ENCODE measurements at places on chromosomes 11 and 22.

GRCh38 chr11:66713746-66714480 is 15.1 kb downstream of the SPTBN2 start:
- no peak for DNase-seq

DNA sequence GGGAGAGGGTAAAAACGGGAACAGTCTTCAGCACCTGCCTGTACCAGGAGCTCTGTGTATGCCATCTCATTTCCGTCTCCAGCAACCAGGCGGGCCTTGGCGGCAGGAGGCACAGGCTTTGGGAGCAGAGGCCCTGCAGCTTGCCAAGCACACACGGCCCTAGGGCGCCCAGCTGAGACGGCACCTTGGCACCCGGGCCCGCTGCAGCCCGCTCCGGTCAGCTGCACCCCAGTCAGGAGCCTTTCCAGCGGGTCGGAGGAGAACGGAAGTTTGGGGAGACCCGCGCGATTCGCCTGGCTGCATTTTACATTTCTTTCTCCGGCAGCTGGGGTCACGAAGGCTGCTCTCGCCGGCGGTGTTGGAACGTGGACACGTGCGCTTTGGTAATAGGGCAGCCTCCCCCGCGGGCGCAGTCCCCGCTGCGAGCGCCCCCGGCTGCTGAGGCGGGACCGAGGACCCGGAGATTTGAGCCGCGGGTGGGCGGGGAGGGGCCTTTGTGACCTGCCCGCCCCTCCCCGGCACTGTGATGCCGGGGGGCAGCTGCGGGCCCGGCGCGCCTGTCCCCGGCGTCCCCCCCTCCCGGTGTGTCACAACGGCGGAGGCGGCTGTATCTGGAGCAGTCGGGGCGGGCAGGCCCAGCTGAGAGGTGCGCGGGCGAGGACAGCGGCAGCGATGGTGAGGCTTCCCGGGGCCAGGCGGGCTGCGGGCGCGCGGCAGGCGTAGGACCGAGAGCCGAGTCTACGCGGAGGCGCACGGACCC is at the start of gene TUBA8:
TUBA8 (plus strand) TSS at position 616 of the 760 bp plus-strand sequence; CDS start at position 673, 57 bp downstream.
- peak; percentile 34 for DNase-seq

DNA sequence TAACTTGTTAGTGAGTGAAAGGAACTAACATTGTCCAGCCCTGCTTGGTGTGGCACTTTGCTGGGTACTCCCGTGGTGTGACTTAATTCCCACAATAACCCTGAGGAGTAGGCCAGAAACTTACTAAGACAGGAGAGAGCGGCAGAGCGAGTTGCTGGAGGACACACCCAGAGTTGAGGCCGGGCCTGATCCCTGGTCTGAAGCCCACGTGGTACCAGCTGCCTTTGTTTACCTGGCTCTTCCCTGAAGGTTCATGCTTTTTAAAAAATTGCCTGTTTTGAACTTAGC is 594 bp downstream of the MPST start:
- DNase-seq, result no peak

DNA sequence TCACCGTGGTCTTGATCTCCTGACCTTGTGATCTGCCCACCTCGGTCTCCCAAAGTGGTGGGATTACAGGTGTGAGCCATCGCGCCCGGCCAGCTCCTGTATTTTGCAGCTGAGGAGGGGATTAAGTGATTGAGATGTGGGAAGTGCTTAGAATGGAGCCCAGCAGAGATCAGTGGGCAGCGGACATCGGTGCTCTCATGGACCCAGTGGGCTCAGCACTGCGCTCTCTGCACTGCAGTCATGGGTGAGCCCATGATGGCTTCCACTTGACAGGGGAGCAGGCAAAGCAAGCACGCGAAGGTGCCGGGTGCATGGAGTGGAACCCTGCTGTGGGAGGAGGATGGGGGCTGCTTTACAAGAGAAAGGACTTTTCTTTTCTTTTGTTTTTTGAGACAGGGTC is 9.1 kb upstream of the CCDC88B start:
- DNase-seq, result no peak

DNA sequence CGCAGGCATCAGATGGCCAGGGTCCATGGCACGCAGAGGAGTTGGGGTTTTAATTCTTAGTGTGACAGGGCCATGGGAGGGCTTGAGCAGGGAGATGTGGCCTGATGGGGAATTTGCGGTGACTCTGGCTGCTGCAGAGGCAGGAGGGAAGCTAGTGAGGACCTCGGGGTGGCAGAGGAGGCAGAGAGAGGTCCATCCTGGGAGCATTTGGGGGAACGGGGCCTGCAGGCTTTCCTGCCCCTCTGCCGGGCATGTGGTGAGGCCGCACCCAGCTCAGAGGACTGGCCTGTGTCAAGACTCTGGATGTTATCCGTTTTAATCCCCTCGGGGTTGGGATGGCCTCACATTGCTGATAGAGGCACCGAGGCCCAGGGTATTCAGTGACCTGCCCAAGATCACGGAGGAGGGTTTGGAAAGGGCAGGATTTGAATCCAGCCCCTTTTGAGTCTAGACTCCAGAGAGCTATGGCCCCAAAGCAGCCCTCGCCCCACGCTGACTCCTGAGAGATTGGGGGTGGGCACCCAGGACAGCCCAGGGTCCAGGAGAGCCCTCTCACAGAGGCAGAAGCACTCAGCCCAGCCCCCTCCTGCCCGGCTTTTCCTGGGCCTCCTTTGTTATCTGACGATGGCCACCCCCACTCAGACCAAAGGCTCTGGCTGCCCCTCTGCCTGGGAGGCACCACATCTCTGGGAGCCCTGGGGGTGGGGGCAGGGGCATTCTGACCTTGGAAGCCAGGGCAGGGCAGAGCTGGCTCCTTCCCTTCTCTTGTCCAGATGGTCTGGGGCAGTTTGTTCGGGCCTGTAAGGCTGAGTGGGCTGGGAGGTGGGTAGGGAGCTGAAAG is 13.9 kb downstream of the MGAT3 start:
- no peak for DNase-seq

- no peak for DNase-seq
Observed at GRCh38 chr22:43291381-43291780, 51.8 kb downstream of the SCUBE1 start.

GRCh38 chr11:81104051-81104450 is 1629.6 kb downstream of the FAM181B start:
- no peak for DNase-seq

DNA sequence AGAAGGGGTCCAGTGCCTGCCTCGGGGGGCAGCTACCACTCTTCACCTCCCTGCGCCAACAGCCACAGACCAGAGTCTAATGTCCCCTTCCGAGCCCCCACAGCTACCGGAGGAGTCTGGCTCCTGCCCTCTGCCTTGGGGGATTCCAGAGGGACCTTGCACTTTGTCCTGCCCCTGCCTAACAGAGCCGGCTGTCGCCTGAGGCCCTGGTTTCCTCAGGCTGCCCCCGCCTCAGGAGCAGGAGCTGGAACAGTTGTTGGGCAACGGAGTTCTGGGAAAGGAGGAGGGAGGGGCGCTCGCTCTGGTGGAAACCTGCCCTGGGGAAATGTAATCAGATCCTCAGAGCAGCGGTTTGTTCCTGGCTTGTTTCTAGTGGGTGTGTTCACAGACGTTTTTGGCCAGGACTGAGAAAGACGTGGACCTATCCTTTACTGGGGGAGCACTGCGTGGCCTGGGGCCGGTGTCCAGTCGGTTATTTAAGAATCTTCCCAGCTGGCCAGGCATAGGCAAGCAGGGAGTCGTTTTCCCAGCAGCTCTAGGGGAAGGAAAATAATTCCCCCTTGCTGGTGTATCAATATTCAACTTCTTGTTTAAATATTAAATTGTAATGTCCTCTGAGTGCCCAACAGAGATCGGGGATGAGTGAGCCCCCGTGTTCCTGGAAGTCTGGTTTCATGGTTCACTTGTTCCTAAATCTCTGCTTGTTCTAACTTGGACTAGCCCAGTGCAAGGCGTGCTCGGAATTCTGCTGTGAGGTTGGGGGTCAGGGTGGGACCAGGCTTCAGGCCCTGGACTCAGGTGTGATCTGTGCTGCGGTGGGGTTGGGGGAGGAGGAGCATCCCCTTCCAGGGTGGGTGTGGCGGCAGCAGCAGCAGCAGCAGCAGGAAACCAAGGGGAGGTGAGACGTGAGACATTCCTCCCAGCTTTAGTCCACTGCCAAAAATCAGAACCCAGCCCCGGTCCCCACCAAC is 32.1 kb downstream of the A4GALT start:
- DNase-seq, result peak; percentile 89

- DNase-seq, result no peak
Observed at GRCh38 chr11:114596175-114596919, 761 bp upstream of the NXPE4 start.

- no peak for DNase-seq
Observed at GRCh38 chr22:25021976-25022711, 69.6 kb downstream of the KIAA1671 start.

Measured in renal cortex interstitium (tissue), 15 donors.